ENCODE measurements at places on chromosomes 4 and X.

DNA sequence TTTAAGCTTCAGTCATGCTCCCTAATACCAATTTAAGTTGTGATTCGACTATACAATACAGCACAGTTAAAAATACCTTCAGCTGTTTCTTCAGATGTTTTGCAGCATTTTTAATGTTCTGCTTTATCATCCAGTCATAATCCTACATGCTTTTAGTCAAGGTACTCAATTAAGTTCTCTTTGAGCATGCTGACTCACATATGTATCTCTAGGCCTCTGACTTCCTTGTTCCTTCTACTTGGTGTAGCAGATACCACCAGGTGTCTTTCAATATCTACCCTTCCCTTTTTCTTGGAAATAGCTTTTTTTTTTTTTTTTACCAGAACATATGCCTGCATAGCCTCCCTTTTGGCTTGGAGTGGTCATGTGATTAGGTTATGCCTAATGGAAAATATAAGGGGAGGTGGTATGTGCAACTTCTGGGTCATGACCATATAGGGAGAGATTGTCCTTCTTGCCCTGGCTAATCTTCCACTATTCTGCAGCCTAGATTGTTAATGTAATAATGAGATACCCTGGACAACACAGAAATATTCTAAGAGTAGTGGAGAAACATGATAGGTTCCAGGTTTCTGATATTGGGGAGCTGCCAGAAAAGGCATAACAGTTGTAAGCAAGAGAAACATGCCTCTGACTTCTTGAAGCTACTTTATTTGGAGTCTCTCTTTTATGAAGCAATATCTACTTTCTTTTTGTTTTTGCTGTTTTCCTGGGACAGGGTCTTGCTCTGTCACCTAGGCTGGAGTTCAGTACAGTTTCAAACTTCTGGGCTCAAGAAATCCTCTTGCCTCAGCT lies 737.2 kb upstream of the SLIT2 start:
- DNase-seq, result no peak

DNA sequence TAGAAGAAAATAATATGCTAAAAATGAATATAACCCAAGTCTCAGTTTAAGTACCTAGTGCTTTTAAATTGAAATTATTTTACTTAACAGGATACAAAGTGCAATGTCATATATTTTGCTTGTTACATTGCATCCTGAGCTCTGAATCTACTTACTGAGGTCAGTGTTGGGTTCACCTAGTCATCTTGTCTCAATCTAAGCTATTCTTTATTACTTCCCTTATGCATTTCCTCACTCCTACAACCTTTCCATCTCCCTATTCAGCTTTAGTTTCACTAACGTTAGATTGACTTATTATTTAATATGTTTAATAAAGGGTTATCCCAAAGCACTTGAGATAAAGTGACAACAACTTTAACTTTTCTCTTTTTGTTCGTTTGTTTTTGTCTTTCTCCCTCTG lies 483.7 kb downstream of the FSTL5 start:
- no peak for DNase-seq

DNA sequence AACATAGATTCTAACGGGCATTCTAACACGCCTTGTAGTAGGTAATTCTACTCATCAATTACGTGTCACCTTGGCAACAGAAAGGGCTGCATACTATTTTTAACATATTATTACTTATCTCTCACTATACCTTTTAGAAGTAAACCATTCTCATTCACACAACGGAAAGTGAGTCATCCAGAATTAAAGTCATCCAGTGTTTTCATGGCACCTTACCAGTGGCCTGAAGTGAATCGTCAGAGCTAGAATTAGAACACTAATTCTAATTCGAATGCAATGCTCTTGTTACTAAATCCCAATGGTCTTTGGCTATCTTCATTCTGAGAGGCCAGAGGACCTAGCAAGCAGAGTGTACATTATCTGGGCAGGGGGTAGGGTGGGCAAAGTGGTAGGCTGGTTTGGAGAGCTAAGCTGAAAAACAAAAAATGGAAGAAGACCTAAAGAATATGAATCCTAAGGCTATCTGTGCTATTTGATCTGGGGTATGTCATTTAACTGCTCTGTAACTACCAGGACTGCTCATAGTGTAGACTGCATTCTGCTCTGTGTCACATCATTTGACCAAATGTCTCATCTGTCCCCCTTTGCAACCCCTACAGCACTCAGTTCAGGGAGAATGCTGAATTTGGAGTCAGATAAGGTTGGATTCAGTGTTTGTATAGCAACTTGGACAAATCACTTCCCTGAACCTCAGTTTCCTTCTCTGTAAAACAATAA lies 96.5 kb downstream of the HDAC8 start:
- DNase-seq, result no peak

DNA sequence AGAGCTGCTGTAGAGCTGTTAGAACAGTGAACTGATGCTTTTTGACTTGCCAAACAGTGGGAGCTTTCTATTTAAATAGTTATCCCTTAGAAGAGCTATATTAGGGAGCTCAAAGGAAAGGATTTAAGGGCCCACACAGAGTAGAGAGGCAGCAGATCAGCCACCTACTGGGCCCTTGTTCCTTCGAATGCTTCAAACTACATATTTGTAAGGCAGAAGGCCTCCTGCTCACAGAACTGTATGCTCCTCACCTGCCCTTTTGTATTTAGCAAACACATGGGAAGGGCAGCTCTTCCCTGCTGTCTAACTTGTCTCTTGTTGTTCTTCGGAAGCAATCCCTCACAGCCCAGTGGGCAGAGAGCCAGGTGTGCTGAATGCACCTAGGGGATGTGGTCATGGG lies 38.0 kb downstream of the IL1RAPL1 start:
- no peak for DNase-seq

DNA sequence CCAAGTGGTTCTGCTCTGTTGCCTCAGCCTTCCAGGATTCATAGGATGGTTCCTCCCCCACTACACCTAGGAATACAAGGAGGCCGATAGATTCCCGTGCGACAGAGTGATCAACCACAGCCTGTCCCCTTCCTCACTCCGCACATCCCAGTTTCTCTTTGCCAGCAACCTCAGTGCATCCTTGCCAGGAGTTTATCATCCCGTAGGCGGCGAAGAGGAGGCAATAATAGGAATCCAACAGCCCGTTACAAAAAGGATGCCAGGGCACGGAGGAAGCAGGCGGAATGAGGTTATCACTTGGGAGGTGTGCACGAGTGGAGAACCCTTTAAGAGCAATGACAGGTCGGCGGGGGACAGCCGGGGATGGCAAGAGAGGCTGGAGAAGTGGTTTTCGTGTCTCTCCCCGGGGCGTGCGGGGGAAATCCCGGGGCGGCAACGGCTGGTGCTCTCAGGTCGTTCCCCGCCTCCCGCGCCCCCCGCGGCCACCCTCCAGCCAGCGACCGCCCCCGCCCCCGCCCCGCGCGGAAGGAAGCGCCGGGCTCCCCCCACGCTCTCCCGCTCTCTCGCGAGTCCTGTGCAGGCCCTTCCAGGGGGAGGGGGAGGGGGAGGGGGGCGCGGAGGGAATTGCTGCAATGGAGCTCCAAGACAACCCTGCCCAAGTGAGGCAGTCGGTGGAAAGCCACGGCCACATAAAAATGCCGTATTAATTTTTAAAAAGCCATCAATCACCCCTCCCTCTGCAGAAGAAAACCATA lies 1.6 kb downstream of the PPP3CA start:
- DNase-seq, result peak; percentile 40

DNA sequence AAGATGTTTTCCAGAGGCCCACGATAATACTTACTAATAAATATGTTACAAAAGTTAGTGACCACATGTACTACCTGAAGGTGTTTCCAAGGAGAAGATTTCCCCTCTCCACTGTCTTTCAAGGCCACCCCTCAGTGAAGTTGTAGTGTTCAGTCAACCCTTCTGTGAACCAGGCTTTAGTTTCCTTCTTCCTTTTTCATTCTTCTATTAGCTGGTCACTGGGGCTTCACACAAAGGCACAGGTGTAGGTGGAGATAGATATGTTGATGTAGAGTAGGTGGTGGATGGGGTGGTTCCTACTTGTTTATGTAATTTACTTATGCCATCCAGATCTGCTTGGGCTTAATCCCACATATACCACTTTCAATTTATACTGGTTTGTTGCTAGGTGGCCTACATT lies 43.3 kb upstream of the ADAM29 start:
- DNase-seq, result no peak

- peak; percentile 59 for DNase-seq
Observed at GRCh38 chrX:49039598-49040375, 3.4 kb downstream of the TFE3 start.

DNA sequence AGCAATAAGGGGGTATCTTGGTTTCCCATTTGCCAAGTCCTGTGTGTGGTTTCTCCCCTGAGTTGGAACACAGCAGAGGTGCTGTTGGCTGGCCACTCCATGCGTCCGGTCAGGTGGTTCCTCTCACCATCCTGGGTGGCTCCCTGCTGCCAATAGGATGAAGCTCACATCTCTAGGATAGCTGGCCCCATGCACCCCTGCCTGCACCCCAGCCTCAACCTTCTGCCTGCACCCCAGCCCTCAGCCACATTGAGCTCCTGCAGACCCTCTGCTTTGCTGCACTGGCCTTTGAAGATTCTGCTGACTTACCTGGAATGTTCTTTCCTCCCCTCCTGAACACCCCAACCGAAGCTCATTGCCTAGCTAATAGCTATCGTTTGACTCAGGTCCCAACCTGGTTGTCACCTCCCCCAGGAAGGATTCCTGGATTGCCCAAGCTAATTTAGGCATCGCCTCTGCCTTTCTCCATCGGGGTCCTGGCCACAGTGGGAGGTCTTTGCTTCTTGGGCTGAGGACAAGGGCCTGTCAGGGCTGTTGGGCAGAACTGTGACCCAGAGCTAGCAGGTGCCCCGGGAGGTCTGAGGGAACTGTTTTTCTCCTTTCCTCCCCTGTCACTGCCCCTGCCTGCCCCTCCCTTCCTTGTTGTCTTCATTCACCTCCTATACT lies 36.6 kb upstream of the GRPEL1 start:
- DNase-seq, result no peak

DNA sequence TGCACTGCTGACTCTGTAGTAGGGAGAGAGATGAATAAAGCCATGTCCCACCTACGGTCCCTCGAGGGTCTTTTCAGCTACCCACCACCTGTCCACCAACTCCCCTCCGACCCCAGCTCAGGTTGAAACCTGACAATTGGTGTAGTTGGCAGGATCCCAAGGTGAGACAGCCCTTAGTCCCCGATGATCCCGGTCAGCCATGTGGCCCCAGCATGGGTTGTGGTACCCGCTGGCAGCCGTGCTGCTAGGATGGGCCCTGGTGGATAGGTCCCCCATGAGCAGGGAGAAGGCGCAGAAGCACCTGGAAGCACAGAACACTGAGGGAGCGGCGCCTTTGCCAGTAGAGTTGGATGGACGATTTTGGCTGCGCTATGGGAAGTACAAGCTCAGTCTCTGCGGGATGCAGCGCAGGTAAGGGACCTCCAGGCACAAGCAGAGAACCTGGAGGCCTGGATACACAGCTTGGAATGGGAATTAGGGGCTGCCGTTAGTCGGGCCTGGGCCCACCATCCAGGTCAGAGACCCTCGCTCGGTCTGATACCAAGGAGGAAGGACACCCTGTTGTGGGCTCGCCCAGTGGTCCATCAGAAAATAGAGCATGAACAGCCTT lies 694.6 kb upstream of the AGA start:
- DNase-seq, result no peak

GRCh38 chr4:32037399-32037798 lies 1317.2 kb downstream of the PCDH7 start:
- no peak for DNase-seq

DNA sequence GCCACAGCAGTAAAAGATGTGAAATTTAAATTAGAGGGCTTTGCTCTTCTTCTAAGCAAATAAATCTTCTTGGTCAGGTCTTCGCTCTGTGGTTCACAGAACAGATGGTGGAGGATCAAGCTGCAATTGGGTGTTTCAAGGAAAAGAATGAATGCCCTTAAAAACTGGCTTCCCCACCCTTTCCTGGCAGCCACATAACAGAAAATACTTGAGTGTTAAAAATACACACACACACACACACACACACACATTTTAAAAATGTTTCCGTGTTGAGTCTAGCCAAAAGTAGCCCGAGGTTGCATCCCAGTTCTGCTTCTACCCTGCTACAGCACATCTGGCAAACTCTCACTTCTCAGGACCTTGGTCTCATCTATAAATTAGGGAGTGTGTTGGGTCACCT lies 56.7 kb upstream of the FGFBP2 start:
- no peak for DNase-seq

DNA sequence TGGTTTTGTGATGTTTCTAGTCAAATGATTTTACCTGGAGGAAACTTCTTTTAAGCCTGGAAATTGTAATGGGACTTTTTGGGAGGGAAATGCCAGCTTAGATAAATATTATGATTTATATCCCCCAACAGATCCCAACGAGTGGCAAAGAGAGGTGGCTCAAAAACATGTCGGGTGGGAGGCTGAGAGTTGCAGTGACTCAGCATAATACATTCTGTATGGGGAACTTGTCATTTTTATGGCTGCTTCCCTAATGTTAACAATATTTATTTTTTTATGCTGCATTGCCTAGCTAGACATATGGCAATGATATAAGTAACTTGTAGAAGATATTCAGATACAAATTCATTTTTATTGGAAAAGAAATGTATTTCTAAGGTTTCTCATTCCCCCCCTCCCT lies 219.0 kb downstream of the ARHGAP10 start:
- no peak for DNase-seq

DNA sequence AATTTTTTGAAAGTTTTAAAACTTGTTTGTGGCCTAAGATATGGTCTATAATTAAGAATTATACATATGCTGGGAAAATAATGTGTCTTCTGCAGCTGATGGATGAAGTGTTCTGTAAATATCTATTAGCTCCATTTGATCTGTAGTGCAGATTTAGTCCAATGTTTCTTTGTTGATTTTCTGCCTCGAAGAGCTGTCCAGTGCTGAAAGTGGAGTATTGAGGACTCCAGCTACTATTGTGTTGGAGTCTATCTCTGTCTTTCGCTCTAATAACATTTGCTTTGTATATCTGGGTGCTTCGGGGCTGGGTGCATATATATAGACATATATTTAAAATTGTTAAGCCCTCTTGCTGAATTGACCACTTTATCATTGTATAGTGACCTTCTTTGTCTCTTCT lies 2127.3 kb downstream of the PCDH7 start:
- DNase-seq, result no peak

GRCh38 chr4:6769233-6769988 lies 13.1 kb upstream of the KIAA0232 start:
- no peak for DNase-seq

GRCh38 chr4:36966756-36967460 lies 277.6 kb upstream of the NWD2 start:
- DNase-seq, result no peak

- DNase-seq, result no peak
Observed at GRCh38 chrX:68049466-68049865, 383.8 kb downstream of the OPHN1 start.

- no peak for DNase-seq
Observed at GRCh38 chrX:41002026-41002425, 83.2 kb upstream of the USP9X start.
